RWPE1 (cell line): ENCODE measurements at places on chromosomes 2 and 18.

DNA sequence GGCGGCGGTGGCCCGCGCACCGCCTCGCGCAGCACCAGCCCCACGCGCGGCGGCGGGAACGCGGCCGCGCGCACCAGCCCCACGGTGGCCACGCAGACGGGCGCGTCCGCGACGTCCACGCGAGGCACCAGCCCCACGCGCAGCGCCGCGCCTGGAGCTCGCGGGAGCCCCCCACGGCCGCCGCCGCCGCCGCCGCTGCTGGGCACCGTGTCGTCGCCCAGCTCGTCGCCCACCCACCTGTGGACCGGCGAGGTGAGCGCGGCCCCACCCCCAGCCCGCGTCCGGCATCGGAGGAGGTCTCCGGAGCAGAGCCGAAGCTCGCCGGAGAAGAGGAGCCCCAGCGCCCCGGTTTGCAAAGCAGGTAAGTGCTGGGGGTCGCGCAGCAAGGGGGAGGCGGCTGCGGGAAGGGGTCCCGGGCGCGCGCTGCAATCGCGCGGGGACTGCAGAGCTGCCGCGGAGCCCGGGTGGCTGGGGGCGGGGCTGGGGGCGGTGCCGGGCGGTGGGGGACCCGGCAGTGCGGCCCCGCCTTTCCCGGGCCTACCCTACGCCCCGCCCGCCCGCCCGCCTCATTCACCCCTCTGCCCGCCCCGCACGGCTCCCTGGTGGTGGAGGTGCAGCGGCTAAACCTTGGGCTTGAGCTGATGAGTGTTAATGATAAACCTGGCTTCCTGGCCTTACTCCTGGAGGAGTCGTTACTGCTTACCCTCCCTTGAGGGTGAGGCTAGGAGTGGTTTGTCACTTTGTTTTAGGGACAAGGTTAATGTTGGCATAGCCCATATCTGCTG lies 851 bp downstream of the FAM117B start:
- DNase-seq = peak; percentile 89

GRCh38 chr2:8276026-8276425 lies 405.8 kb upstream of the ID2 start:
- no peak for DNase-seq

- DNase-seq = no peak
Observed at GRCh38 chr2:66570471-66570870, 135.5 kb downstream of the MEIS1 start.

DNA sequence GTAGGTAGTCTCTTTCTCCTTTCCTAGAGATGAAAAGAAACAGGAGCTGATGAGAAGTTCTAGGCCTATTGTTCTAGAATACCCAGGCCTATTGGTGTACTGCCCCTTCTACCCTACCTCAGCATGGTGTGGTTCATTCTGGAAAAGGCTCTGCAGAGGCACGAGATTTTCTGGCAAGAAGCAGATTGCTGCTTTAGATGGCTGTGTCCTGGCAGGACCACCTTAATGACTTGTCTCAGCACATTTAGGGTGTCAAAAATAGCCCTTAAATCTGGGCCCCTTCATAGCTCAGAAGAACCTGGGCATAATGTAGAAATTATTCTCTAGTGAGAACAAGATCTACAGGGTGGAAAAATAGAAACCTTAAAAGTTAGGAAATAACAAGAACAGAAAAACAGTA lies 87.9 kb downstream of the BCL2L11 start:
- no peak for DNase-seq

DNA sequence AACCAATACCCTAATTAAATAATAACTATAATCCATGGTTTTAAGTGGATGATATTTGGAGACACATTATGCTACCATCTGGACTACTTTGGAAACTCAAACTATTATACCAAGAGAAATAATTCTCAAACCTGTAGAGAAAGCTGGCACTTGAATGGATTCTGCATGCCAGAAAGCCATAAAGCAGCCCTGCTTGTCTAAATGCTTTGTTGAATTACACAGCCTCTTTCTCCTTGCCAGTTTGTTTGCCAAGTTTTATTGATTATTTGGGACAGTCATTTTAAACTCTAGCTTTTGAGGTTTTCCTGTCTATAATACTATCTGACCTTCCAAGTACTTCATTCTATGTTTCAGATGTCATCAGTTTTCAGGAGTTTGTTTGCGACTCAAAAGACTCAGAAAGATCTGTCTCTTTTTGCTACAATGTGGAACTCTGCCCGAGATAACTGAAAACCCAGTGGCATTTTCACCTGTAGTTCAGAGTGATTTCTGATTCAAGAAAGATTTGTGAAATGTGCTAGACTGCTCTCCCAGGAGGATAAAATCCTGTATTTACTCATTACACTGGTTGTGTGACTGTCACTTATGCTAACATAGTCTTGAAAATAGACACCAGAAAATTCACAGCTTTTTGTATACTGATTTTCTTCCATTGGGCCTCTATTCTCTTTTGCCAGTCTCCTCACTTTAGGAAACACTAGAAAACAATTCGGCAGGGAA lies 29.2 kb upstream of the MBOAT2 start:
- DNase-seq = no peak

GRCh38 chr2:48799601-48800000 lies 44.1 kb upstream of the LHCGR start:
- DNase-seq = no peak

DNA sequence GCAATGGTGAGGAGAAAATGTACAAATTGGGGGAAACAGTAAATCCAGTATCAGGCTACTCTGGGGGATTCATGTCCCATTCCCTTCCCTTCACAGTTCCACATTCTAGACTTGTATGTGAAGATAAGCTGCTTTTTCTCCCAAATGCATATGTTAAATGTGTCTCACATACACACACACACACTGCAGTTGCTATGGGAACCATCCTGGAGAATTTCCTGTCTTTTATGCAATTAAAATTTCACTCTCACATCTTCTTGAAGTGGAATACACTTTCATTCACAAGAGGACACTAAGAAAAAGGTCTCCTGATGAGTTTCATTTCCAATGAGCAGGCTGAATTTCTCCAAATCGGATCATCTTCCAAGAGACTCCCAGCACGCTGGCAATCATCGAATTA lies 366.0 kb downstream of the LRATD1 start:
- DNase-seq = no peak

- DNase-seq = no peak
Observed at GRCh38 chr2:208175840-208176153, 12.4 kb upstream of the CRYGA start.

DNA sequence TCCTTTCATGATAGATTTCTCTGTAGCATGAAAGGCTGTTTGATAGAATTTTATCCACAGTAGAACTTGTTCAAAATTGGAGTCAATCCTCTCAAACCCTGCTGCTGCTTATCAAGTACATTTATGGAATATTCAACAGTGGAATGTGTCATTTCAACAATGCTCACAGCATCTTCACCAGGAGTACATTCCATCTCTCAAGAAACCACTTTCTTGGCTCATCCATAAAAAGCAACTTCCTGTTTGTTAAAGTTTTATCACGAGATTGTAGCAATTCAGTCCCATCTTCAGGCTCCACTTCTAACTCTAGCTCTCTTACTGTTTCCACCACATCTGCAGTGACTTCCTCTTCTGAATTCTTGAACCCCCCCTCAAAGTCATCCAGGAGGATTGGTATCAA lies 29.4 kb downstream of the PDCL3 start:
- no peak for DNase-seq

DNA sequence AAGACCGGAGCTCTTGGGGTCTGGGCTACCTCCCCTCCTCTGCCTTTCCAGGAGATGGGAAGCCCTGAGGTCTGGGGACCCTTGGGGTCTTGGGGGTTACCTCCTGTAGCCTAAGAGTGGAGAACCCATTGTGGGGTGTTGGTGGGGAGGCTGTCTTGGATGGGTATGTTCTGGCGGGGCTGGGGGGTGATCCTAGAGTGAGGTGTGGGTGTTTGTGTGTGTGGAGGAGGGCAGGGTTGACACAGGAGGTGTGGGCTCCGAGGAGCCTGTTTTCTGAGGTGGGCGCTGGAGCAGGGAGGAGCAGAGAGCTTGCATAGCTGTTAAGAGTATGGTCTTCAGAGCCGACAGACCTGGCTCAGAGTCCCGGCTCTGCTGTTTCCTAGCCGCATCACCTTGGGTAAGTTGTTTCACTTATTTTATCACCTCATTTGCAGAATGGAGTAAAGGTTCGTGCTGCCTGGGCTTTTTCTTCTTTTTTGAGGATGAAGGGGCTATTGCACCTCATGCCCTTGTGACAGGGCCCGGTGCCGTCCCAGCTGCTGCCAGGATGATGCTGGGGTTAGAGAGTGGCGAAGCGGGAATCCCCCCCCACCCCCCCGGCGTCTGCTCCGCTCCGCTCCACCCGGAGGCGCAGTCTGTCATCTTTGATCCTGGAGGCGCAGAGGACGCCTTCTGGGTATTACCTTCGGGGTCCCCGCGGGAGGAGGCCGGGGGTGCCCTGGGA lies 17.2 kb downstream of the TET3 start:
- no peak for DNase-seq

DNA sequence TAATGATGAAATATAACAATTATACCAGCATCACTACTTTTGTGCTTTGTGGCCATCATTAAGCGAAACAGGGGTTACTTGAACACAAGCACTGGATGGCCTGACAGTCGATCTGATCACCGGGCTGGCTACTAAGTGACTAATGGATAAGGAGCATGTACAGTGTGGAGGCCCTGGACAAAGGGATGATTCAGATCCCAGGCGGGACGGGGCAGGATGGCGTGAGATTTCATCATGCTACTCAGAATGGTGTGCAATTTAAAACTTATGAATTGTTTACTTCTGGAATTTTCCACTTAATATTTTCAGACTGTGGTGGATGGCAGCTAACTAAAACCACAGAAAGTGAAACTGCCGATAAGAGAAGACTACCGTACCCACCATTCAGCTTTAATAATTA lies 7.0 kb upstream of the CLIP4 start:
- peak; percentile 87 for DNase-seq

- peak; percentile 22 for DNase-seq
Observed at GRCh38 chr2:57981083-57981768, 65.4 kb upstream of the VRK2 start.

- peak; percentile 84 for DNase-seq
Observed at GRCh38 chr2:14634489-14635390, 2.2 kb downstream of the LRATD1 start.

DNA sequence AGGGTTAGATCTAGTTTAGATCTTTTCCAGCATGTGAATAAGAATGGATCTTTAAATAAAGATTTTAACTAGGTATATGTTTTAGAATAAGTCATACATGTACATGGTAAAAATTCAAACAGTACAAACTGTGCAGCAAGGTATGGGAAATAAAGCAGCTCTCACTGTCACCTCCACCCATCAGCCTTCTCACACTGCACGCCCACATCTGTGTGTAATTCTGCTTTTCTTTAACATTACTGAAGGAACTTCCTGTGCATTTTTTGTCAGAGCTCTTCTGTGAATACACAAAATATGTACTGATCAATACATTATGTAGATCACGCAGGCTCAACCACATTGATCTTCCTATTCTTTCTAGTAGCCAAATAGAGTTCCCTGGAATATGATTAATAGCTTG lies 3.4 kb downstream of the CASP8 start:
- no peak for DNase-seq

- DNase-seq = no peak
Observed at GRCh38 chr2:67950919-67951318, 111.9 kb downstream of the C1D start.

DNA sequence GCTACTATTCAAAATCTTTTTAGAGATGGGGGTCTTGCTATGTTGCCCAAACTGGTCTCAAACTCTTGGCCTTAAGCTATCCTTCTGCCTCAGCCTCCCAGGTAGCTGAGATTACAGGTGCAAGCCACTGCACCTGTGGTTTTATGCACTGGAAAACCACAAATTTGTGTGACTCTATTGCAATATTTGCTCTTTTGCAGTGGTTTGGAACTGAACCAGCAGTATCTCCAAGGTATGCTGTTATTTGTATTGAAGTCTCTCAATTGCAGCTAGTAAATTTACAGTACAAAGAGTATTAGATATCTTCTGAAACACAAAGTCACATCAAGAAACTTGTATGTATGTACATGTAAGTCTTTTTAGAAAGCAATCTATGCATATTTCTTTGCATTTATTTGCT lies 46.2 kb downstream of the PPP4R1 start:
- no peak for DNase-seq

- no peak for DNase-seq
Observed at GRCh38 chr2:237732790-237733381, 65.7 kb upstream of the RBM44 start.

DNA sequence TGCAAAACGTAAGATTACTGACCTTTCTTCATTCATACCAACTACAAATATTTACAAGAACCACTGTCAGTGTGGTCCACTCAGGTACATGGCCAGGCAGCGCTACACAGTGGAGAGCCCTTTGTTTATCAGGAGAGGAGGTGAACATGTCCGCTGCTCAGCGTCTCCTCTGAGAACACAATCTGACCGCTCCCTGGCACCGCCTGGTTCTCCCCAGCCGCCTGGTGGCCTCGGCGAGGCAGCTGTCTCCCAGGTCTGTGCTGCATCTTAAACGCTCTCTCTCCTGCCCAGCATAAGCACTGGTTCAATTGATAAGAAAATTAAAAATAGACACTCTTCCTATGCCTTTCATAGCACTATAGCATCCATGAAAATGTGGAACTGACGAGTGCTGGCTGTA lies 146.8 kb upstream of the PXDN start:
- no peak for DNase-seq

GRCh38 chr2:230671117-230671516 lies 41.5 kb upstream of the CAB39 start:
- DNase-seq = no peak

DNA sequence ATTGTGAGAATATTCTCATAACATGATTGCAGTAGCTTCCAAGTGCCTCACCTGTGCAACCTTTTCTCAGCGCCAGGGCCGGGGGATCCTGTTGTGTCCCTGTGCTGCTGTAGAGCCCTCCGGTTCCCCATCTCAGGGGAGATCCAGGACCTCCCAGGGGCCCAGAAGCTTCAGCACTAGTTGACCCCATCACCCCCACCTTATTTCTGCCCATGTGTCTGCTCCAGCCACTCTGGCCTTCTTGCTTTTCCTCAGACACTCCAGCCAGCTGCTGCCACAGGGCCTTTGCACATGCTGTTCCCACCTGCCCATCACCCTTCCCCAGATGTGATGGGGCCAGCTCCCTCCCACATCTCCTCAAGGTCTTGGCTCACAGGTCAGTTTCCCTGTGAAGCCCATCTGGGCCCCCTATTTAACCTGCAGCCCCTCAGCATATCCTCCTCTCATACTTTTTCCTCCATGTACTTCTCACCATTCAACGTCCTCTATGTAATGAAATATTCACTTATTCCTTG lies 226.5 kb downstream of the SEPTIN10 start:
- no peak for DNase-seq

DNA sequence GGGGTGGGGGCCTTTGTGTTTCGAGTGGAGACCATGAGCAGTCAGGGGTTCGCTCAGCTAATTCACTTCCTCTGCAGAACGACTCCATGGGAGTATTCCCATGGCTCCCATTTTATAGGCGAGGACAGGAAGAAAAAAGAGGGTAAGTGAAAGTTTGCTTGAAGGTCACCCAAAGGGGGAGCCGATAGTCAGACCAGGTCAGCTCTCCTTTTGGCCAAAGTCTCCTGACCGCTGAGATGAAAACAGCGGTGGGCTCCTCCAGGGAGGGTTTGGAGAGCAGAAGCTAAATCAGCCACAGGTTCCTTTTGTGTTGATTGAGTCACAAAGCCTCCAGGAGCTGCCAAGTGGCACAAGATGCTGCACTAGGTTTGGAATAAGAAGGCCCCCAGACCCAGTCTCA lies 34.1 kb upstream of the CTAGE1 start:
- no peak for DNase-seq

- DNase-seq = peak; percentile 96
Observed at GRCh38 chr2:74440378-74441169, 1.2 kb downstream of the RTKN start.
